Activated CD4-positive, alpha-beta T cell treated with anti-CD3 and anti-CD28 coated beads for 4 hours (primary cell): ENCODE measurements at places on chromosomes 2 and 18.

- no peak for DNase-seq
Observed at GRCh38 chr18:2956056-2956455, 56.9 kb downstream of the LPIN2 start.

- DNase-seq: no peak
Observed at GRCh38 chr2:162243294-162243693, at the start of gene FAP. Gene FAP, minus strand, starts transcription at chr2:162243445. Its CDS starts 118 bp downstream, at chr2:162243327.

DNA sequence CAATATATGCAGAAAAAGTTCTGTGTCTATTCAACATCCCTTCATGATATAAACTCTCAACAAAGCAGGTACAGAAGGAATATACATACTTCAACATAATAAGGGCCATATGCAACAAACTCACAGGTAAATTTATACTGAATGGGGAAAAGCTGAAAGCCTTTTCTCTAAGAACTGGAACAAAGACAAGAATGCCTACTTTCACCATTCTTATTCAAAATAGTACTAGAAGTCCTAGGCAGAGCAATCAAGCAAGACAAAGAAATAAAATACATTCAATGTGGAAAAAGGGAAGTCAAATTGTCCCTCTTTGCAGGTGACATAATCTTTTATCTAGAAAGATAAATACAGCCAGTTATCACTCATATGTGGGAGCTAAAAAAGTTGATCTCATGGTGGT, 116.3 kb downstream of the ACVR1 start:
- no peak for DNase-seq

DNA sequence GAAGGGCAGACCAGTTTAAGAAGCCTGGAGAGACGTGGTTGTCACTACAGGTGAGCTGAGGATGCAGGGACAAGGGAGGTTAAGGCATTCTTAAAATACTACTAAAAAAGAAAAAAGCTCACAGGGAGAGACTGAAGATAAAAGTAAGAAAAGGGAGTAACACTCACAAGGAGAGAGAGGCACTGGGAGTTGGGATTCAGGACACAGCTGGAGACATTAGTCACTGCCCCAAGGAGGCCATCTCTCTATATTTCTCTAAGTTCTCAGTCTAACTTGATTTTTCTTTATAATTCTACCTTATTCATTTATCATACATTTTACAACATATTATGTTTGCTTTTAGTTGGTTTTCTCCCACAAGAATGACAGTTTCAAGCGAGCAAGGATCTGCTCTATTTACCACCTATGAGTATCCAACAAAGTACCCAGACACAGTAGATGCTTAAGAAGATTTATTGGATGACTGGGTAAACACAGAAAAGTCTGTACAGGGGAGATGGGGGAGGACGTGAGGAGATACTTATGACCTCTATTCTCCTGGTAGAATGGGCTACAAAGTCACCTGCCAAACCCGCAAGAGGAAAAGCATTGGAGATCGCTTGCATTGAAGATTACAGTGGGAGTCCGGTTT, 2.2 kb downstream of the SERPINE2 start:
- DNase-seq: no peak

DNA sequence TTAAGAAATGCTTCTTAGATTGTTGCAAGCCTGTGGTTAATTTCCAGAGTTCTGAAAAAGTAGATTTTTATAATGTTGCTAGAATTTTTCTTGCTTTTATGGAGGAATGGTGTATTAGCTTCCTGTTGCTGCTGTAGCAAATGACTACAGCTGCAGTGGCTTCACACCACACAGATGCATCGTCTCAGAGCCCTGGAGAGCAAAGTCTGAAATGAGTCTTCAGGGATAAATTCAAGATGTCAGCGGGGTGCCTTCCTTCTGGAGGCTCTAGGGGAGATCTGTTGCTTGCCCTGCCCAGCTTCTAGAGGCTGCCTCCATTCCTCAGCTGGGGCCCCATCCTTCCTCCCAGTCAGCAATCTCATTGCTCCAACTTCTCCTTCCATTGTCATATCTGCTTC, 187.8 kb downstream of the ZNF516 start:
- DNase-seq: no peak

DNA sequence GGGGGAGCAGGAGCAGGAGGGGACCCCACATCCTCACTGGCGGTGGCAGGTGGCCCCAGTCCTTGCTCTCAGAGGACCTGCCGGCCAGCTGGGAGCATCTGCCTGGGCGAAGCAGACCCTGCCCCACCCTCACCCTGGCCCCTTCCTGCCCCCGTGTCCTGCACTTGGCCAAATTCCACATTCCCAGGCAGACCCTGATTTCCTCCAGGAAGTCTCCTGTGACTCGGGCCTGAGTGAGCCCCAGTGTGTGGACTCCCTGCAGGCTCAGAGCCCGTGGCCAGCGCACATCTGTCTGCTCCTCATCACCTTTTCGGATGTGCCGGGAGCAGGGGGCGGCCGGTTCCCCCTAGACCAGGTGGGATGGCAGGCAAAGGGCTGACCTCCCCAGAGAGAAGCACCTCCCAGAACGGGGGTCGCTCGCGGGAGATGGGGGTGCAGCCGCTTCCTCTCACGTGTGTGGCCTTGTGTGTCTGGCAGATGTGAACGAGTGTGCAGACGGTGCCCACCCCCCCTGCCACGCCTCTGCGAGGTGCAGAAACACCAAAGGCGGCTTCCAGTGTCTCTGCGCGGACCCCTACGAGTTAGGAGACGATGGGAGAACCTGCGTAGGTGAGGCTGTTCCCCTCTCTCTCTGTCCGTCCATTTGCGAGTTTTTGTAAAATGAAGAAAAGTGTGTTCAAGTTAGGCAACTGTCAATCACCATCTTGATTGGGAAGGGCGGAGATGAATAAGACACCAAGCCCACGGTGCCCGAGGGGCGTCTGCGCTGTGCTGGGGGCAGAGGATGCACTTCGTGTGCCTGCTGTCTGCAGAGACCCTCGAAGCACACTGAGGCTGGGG, 90.4 kb downstream of the TPO start:
- no peak for DNase-seq

- no peak for DNase-seq
Observed at GRCh38 chr2:178479758-178480226, 465 bp upstream of the PLEKHA3 start.

DNA sequence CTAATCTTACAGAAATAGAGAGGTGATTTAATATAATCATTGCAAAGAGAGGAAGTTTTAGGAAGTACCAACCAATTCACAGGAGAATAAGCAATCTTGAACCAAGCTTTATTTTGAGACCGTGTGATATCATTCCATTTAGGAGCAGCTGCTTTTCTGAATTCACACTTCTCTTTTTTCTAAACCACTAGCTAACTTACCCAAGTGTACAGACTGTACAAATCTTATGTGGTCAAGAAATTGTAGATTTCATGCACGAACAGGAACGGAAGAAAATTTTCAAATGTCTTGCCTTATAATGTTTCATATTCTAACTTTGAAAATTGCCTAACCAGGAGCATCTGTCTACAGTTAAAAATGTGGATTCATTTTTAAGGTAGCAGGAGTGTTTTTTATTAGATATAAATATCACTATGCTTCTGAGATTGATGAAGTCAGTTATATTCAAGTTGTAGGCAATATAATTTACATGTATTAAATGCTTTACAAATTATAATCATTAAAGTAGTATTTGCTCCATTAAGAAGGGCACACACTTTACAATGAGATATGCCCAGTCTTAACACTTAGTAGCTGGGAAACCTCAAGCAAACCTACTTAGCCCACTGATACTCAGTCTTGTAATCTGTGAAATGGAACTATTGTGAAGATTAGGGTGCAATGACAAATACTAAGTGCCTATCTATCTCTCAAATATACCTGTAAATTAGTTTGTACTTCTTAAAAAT, 302.2 kb upstream of the STON1 start:
- DNase-seq: no peak

DNA sequence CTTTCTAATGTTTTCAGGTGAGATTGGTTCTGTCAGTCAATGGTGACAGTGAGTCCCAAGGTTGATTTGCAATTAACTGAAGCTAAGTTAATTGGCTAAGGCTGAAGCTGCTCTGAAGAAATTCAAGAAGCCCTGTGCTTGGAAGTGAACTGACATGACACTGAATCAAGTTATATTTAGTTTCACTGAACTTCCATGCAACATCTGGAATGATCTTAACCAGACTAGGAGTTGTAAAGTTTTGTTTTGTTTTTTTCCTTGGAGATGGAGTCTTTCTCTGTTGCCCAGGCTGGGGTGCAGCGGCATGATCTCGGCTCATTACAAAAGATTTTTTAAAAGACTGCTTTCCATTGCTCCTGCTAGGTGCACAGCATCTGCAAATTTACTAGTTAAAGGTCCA, 11.4 kb downstream of the SERPINB5 start:
- DNase-seq: no peak

GRCh38 chr18:23068570-23069310, 66.5 kb upstream of the CABLES1 start:
- no peak for DNase-seq

- DNase-seq: no peak
Observed at GRCh38 chr2:158662421-158662820, 132.7 kb upstream of the DAPL1 start.

DNA sequence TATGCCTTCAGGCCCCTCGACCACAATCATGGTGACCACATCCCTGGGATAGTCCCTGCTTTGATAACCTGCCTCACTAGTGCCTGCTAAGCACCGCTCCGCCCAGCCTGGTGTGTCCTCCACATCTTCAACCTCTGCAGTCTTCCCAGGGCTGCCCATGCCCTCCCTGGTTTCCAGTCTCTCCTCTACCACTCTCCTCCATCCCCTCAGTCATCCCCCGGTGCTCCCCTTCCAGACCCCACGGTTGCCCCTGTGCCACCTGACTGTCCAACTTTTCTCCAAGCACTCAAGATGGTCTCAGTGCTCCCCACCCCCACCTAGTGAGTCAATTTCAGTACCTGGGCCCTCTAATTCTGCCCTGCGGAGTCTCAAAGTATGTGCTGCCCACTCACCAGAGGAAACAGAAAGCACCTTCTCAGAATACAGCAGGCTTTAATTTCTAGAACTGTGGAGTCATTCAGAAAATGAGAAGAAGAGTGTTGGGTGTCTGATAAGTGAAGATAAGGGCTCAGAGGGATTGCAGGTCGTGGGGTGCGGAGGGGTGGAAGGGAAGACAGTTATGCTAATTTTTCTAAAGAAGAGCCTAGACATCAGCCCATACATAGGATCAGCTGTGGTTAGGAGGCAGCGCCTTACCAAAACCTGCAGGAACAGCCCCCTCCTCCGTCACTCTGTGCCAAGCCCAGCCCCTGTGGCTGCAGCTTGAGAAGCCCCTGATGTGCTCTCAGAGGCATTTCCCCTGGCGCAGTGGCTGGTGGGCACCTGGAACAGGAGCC, 53.6 kb upstream of the CAB39 start:
- DNase-seq: peak; percentile 53

GRCh38 chr2:144771348-144771747, 251.4 kb upstream of the ZEB2 start:
- DNase-seq: no peak

DNA sequence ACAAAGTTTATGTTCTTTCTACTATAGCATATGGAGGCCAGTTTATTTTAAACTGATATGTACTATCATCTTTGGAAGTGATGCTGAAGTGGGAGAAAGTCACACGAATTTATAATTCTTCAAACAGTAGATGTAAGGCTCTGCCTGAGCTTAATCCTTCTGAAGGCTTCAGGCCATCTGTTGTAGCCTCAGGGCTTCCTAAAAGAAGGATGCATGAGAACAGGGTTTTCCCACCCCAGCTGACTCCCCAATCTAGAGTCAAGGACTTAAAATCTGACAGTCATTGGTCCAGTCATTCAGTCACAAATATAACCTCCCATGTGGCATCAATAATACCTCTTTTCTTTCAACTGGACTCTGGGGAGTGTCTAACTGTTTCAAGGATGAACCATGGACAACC, 330.5 kb downstream of the KCNS3 start:
- DNase-seq: no peak

DNA sequence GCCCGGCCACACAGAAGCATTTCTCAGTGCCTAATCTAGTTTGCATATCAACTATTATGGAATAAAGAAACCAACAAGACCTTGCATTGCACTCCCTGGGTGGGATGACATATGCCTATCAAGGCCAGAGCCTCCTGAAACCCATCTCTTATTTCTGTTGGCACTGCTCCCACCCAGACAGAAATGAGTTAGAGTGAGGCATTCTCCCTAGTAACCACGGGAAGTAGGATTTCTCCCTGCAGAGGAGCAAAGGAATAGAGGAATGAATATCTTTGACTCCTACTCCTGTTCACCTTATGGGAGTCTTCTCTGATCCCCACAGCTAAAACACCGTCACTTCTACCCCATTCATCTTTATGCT, 24.2 kb upstream of the SCYGR1 start:
- no peak for DNase-seq

- DNase-seq: no peak
Observed at GRCh38 chr2:239312081-239312511, 88.7 kb downstream of the HDAC4 start.

- DNase-seq: no peak
Observed at GRCh38 chr2:110819711-110820110, 87.3 kb downstream of the ACOXL start.

GRCh38 chr2:239684996-239685395, 284.2 kb upstream of the HDAC4 start:
- no peak for DNase-seq

DNA sequence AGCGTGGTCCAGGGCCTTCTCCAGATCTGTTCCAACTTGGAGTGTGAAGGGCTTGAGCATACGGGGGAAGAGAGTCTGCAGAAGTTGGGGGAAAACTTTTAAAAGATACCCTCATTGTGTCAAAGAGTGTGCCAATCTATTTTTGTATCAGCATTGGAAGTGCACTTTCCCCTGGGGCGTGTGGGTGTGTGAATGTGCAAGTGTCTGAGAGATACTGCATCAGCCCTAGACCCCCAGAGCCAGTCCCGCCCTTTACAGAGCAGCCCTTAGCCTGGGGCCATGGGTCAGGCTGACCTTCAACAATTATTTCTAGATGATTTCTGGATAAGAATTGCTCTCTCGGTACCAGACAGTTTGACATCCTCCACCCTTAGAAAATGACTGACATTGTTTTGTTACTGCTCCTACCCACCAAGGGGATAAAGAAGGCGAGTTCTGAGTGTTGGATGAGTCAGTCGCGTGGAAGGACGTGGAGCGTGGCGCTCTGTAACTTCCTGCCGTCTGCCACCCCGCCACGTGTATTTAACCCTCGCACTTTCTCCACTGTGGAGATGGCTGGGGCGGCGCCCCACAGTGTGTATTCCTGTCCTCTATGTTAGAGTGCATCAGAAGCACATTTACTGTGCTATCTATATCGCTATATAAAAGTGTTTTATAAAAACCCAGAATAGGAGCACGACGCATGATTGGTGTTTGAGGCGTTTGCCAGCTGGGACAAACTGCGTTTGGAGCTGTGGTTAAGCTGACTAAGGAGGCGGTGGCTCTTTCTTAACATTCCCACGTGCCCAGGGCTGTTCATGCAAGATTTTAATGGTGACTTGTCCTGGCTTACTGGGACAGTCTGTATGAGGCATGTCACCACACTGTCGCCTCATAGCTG, 122.6 kb downstream of the CABLES1 start:
- DNase-seq: peak; percentile 8

GRCh38 chr2:112749755-112750559, 14.5 kb downstream of the CKAP2L start:
- peak; percentile 80 for DNase-seq

DNA sequence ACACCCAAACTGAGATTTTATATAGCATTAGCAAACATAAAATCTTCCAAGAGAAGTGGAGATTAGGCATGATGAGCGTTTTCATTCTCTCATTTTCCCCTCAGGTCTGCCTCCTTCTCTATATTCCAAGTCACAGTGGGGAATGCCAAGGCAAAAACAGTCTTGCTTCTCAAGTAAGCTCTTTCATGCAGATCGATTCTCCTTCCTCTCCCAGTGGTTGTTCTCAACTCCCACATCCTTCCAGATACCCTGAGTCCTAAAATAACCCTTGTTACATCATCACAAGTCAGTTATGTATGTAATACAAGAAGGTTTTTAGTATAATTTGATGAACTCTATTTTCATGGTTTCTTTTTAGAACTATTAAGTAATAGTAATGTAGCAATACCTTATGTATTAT, 150.6 kb downstream of the TXNL1 start:
- DNase-seq: no peak
